ENCODE measurements at places on chromosomes 2 and 18.

DNA sequence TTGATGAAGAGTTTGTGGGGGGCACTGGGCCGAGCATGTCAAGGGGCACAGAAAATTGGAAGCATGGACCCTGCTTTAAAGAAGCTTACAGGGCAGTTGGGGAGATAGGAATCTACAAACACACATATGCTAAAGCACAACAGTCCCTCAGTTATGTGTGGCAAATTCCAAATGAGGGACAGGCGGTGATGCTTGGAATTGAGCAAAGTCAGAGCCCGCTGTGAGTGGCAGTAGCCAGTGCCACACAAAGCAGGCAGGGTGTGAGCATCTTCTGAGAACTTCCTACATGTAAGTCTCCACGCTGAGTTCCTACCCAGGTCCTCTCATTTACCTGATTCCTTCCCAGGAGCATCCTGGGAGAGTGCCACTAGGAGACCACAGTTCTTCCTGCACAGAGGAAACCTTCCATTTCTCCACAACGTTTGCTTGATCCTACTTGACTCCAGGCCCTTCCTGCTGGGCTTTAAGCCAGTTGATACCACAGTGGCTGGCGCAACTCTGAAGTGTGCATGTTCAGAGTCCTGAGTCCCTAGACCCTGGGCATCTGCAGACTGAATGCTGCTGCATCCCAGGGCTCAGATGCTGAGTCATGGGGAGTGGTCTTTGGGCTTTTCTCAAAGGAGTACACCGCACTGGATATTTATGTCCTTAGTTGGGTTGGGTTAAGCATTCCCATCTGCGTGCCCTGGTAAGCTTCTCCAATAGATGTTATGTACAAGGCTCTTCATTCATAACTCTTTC is 287.3 kb upstream of the REV1 start:
- no peak for DNase-seq

DNA sequence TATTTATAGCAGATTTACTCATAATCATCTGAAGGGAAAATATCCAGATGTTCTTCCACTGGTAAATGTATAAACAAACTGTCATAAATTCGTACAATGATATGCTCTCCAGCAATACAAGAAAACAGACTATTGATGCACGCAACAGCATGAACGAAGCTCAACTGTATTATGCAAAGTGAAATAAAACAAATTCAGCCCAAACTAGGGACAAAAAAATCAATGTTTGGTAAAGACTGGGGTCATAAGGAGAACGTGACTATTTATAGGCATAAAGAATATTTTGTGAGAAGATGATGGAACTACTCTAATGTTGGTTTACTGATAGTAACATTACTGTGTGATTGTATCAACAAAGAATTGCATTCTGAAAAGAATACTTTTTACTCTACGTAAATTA is 1276.7 kb upstream of the DDX18 start:
- no peak for DNase-seq

- DNase-seq = no peak
Measured at GRCh38 chr2:127059559-127059958, 47.4 kb downstream of the BIN1 start.

GRCh38 chr2:190696792-190697398 is 48.0 kb downstream of the NAB1 start:
- DNase-seq = no peak

GRCh38 chr18:35042389-35043071 is 1.3 kb downstream of the MAPRE2 start:
- DNase-seq = no peak

GRCh38 chr2:157830266-157830665 is 45.9 kb downstream of the ACVR1 start:
- no peak for DNase-seq

DNA sequence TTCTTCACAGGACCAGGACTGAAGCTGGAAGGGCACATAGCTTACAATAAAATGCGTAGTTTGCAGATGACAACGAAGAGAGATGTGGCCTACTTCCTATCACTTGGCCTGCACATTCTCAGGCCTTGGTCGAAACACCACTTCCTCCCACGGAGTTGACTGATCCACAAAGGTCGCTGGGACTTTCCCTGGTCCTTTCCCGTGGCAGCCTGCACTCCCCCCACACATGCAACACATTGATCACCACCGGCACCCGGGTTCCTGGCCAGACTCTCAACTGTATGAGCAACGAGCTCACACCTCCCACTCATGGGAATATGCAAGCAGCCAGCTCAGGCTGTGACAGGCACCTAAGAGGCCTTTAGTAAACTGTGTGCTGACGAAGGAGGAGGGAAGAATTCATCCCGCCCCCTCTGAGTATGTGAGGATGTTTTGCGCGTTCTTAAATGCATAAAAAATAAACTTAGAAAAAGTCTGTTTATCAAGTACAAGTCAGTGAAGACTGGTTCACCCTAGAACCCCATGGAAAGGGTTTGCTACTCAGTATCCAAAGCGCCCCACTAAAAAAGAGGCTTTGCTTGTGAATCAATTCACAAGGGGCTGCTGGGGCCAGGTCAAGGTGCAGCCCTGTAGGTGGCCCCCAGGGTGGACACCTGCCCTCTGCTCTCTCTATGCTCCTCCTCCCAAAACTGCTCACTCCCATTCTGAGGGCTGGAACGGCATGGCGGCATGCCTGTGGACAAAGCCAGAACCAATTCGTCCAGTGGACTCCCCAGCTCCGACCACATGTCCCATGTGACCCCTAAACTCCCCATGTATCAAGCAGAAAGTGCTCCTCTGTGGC is 154.3 kb downstream of the EIPR1 start:
- no peak for DNase-seq

DNA sequence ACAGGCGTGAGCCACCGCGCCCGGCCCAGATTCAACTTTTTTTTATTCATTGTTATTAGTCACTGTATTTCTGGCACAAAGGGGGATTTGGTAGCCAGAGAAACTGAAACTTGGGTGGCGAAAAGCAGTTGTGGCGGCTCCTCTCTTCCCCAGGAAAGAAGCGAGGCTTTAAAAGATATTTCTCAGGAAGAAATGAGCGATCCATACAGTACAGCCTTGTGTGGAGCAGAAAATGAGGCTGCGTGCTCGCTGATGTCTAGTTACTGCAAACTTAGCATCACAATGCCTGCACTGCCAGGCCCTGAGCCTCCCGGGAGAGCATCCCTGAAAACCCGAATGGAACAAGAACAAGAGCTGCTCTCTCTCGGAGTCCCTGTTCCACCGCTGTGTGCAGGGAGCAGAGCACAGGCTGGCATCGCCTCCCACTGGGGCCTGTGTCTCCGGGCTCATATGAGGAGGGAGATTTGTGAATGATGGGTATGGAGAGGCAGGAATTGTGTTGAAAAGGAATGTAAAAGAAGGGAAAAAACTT is 234.0 kb downstream of the ZNF516 start:
- no peak for DNase-seq

DNA sequence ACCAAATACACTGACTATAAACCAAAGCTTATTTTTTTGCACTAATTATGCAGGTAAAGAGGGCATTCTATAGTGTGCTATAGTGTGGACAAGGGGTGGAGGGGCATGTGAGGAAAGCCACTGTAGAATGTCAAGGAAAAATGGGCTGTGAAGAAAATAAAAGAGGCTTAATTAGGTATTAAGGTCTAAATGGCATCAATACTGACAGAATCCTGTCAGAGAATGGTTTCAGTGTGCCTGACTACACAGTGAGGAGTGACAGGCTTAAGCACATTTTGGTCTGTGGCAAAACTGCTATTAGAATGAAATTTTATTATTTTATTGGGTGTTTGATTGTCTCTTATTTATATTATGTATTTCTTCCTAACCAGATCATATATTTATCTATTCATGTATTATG is 787.6 kb upstream of the CELF4 start:
- no peak for DNase-seq

- DNase-seq = no peak
Measured at GRCh38 chr18:63562284-63562683, 20.1 kb downstream of the SERPINB12 start.

DNA sequence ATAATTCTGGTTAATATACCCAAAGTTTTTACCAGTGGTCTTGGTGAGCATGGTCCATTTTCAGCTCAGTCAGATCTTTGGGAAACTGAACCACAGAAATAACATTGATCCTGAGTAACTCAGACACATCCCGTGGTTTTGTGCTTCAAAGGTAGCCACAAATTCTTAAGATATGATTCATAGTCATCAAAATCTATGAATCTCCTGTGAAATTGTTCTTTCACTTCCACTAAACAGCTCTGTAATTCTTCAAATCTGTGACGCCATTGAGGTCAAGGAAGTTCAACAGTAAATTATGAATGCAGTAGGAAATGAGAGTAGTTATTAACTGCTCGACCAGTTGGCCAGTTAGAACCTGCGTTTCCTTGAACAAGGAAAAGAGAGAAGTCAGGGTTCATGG is 147.3 kb downstream of the IRS1 start:
- no peak for DNase-seq

DNA sequence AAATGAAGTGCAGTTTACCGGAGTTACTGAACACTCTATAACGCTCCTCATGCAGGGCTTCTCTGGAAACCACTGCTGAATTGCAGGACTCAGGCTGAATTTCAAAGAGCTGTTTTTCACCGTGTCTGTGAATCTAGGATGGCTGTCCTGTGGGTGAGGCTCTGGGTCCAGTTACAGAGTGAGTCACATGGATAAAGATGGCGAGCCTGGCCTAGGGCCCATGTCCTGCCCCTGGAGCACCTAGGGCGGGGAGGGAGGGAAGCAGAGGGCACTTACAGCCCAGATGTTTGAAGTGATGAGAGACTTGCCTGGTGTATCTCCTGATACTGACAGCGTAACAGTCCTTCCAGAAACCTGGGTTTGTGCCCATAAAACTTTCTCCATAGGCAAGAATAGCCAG is 583.0 kb downstream of the IRS1 start:
- no peak for DNase-seq

DNA sequence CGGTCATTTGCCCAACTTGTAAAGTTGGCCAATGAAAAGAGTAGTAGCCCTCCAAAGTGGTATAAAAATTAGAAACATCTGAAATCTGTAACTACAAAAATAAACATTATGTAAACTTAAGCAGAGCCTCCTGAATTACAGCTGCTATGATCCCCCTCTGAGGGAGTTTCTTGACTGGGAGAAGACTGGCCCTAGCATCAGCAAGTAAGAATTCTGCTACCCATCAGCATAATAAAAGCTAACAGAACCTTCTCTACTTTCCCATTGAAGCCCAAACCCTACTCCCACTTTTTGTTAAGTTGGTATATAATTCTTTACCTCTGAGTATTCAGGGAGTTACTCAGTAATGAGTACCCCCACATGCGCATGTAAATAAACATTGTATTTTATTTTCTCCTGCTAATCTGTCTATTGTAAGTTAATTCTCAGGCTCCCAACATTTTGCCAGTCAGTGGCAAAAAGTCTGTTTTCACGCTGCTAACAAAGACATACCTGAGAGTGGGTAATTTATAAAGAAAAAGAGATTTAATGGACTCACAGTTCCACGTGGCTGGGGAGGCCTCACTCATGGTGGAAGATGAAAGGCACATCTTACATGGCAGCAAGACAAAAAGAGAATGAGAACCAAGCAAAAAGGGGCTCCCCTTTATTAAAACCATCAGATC is 71.3 kb downstream of the MYL12B start:
- DNase-seq = no peak
